Uterus (tissue), 4 donors: ENCODE measurements at places on chromosomes 11 and 22.

DNA sequence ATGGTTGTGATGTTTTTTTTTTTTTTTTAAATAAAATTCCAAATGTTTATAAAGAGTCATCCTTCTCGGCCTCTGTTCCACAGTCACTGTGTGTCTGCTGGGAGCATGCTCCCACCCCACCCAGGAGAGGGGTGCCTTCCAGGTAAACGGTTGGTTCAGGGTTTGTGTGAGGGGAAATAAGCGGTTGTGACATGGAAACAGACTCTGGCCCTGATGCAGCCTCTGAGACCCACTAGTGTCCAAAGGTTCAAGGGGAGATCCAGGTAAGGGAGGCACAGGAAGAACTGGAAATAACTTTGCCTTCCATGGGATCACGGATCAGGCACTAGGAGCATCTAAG is 6.0 kb upstream of the GAS2L1 start:
- no peak for DNase-seq

DNA sequence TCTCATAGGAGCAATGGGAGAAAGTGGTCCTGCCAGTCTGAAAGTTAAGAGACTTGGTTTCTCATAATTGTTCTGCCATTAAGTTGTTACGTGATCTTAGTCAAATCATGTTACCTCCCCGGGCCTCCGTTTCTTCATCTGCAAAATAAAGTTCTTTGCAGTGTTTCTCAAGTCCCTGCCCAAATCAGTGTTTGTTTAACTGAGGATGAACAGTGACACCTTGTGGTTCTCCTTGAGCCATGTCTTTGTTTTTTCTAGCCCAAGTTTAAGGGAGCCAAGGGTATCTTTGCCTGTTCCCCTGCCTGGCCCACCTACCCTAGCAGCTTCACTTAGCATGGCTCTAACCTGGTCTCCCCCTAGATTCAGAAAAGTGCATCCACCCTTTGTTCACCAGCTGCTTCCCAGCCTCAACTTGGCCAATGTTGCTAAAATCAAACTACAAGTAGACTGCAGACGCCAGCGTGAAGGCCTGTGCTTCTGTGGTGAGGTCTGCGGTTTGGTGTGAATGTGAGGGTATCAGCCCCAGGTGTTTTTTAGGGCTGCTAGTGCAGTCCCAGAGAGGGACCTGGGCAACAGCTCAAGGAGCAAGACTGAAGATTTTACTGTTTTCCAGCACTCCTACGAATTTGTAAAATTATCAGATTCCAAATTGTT is 35.5 kb downstream of the FZD4 start:
- no peak for DNase-seq

DNA sequence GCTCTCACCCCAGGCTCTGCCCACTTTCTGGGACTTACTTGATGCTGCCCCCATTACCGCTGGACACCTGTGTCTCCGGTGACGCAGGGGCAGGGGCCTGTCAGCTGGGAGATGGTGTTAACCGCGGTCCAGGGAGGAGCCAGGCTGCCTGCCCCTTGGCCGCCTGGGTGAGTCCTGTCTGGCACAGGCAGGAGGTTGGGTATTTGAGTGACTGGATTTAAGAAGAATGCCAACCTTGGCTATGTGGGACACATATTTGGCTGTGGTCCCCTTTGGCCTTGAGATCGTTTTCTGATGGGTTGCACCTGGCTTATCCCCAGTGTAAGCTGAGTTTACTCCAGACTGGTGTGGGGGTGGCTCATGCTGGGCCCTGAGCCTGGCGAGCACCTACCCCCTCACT is 2.5 kb downstream of the MUC6 start:
- DNase-seq = no peak

DNA sequence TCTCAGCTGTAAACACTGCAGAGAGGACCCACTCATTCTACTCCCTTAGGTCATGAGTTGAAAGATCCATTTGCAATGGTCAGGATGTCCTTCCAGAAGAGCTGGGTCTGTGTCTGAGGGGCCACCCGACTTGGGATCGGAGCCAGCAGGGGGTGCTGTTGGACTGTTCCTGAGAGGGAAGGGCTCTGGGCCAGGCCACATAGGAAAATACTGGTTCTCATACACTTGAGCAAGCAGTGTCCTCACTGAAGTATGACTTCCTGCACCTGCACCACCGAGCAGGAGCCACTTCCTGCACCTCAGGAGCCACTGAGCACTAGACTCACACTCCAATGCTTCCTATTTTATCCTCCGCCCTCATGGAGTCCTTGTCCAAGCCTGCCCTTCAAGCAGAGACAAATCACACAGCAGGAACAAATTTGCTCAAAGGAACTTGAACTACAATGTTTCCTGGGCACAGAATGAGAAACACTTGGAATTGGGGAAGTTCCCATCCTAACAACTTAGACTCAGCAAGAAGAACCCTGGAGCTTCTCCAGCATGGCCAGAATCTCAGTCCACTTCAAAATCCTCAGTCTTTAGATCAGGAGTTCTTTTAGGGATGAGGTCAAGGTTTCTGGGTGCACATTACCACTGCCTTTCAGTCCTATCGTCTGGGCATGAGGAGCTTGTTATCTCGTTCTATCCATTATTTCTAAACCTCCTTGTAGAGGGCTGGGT is 36.6 kb upstream of the VPREB1 start:
- no peak for DNase-seq

GRCh38 chr22:30390974-30391691 is 3.9 kb upstream of the RNF215 start:
- DNase-seq = peak; percentile 37

DNA sequence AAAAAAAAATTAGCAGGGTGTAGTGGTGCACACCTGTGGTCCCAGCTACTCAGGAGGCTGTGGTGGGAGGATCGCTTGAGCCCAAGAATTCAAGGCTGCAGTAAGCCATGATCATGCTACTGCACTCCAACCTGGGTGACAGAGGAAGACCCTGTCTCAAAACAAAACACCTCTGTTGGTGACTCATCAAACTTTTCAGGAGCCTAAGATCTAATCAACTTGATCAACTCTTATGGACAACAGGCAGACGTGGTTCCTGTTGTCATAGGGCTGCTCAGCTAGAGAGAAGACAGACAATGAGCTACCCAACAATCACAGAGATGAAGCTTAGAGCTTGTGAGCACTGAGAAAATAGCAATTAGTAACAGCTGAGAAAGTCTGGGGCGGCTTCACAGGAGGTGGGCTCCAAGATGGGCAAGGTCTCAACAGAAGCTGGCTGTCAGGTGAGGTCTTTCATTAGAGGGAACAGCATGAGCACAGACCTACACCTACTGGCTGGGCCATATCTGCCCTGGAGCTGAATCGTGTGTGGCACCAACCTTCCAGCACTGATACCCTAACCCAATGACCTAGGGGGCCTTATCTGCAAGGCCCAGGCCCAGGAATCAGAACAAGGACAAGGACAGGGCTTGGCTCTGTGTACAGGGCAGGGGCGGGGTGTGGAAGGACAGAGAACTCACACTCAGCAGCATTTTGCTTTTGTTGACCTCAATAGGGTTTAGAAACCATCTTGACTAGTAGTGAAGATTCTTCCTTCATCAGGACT is 7.2 kb upstream of the UCP3 start:
- no peak for DNase-seq

- DNase-seq = no peak
These were observed 491.2 kb upstream of the LRRC4C start for GRCh38 chr11:41950470-41951143.

GRCh38 chr11:69682221-69682620 is 7.1 kb upstream of the LTO1 start:
- DNase-seq = no peak

DNA sequence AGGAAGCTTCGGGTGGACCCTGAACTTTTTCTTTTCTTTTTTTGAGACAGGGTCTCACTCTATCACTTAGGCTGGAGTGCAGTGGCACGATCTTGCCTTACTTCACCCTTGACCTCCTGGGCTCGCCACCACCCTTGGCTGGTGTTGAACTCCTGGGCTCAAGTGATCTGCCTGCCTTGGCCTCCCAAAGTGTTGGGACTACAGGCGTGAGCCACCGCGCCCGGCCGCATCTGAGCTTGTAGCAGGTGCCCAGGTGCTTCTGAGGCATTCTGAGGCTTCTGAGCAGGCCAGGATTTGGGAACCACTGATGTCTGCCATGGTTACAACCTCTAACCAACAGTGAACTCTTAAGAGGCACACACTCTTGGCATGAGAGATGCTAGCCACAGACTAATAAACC is 5.1 kb downstream of the USP35 start:
- no peak for DNase-seq

DNA sequence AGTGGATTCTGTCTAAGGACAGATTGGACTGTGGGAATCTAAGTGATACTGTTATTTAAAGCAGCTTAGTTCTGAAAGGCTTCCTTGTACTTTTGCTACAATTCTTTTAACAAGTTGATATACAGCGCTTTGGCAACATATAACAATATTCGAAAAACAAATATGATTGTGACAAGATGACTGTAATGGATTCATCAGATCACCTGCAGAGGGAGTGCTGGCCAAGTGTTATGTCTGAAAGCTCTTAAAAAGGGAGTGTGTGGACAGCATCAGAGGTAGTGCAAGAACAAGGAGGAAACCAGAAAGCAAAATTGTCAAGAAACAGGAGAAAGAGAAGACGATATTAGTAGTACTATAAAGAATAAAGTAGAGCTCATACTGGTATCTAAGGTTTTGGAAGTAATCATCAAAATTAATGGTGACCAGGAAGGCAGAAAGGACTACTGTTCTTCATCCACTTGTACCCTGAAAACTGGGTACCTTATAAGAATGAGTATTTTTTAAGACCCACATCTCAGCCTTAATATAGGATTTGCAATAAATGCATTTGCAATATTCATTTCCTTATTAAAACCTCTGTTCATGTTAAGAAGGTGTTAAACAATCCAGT is 1112.0 kb upstream of the CCDC90B start:
- no peak for DNase-seq

GRCh38 chr11:130635937-130636630 is 187.6 kb downstream of the ADAMTS15 start:
- no peak for DNase-seq

- DNase-seq = no peak
These were observed 503.8 kb upstream of the CCDC179 start for GRCh38 chr11:23364076-23364475.

- no peak for DNase-seq
These were observed 2.8 kb downstream of the THRSP start for GRCh38 chr11:78066471-78066870.

DNA sequence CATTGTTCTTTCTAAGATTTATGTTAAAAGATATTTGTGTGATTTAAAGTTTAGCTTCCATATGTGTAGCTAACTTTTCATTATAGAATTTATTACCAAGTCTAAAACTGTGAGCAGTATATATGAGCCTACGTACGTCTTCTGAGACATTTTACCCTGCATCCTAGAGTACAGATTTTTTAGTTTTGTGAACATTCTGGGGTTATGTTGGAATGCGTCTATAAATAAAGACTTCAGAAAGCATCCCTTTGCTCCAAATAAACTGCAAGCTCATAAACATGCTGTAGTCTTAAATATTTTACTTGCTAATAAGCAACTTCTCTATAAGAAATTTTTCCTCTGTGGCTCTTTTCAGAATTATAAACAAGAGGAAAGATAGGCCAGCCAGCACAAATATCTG is 236.5 kb downstream of the DDX10 start:
- DNase-seq = no peak

DNA sequence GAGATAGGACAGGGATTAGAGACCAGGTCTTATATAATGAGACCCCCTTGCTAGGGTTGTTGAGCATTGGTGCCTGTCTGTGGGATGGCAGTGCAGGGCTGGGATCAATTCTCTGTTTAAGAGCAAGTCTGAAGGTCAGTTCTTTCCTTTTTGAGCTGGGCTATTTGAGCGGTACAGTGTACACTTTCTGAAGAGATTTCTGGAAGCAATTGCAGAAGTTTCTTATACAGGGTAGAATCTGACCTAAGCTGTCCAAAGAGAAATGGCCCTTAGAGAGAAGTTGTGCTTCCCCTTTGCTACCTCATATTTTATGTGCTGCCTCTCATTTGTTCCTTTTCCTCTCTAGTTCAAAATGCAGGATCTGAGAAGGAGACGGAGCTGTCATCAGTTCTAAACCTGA is 35.8 kb downstream of the CSTPP1 start:
- no peak for DNase-seq

DNA sequence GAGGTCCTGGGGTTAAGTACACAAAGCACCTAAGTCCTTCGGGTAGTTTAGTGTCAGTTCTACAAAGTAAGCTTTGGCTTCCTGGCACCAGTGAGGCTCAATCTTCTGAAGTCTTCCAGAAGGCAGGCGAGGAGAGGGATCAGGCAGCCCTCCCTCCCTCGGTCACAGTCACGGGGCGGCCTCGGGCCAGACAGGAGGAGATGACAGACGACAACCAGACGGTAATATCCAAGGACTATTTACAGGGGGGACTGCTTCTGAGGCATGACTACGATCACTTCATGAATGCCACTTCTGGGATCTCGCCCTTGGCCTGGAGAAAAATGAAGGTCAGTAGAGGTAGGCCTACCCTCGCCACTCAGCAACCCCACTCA is 383 bp upstream of the TMEM223 start:
- DNase-seq = no peak

- no peak for DNase-seq
These were observed 45.6 kb downstream of the BCR start for GRCh38 chr22:23225724-23226496.

- DNase-seq = no peak
These were observed 52.4 kb downstream of the AP2A2 start for GRCh38 chr11:977830-978720.

DNA sequence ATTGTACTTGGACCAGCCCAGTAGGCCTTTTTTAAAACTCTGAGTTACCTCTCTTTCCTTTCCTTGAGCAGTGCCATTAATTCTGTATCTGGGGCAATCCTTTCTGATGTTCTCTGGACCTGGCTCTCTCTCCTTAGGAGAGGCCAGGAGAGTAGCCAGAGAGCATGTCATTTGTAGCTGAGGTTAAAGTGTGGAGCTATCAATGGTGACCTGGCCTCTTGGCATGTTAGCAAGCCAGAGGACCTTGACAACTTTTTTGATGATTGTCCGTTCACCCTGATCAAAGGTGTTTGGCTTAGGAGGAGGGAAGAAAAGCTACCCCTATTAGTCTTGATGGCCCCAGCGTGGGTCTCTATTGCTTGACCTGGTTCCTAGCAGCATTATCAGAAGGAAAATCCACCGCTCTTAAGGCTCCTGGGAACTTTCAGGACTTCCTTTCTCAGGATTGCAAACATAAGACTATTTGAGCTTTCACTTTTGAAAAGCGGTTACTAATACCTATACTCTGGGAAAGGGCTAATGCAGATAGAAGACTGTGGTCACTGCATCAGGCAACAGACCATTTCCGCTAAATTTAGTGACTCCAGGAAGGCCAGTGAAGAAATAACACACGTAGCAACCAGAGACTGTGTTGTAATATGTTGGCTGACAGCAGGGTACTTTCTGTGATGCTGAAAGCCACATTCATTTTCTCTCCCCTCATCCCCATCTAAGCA is 18.2 kb downstream of the LIMK2 start:
- no peak for DNase-seq

DNA sequence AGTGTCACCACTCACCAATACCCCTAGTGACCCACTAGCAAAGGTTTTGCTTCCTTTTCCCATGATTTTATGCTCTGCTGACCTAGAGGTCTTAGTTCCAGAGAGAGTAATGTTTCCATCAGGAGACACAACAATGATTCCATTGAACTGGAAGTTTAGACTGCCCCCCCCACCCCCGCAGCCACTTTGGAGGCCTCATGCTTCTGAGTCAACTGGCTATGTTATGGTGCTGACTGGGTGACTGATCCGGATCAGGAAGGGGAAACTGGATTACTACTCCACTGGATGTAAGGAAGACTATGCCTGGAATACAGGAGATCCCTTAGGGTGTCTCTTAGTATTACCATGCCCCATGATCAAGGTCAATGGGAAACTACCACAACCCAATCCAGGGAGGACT is 633.6 kb downstream of the OPCML start:
- DNase-seq = no peak
